ENCODE measurements at places on chromosomes 3 and 15.

- DNase-seq: no peak
Observed at GRCh38 chr3:61182662-61183061, 68.6 kb downstream of the FHIT start.

- DNase-seq: no peak
Observed at GRCh38 chr15:89023311-89023961, 64.8 kb upstream of the ABHD2 start.

GRCh38 chr15:49190586-49190985 is 20.5 kb downstream of the GALK2 start:
- no peak for DNase-seq

DNA sequence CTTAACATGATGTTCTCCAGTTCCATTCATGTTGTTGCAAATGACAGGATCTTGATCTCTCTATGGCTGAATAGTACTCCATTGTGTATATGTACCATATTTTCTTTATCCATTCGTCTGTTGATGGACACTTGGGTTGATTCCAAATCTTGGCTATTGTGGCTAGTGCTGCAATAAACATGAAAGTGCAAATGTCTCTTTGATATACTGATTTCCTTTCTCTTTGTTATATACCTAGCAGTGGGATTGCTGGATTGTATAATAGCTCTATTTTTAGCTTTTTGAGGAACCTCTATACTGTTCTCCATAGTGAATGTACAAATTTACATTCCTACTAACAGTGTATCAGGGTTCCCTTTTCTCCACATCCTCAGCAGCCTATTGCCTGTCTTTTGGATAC is 5.9 kb upstream of the RBP2 start:
- no peak for DNase-seq

GRCh38 chr3:132787616-132788300 is 65.5 kb upstream of the NPHP3 start:
- DNase-seq: no peak

GRCh38 chr3:16249886-16250285 is 14.9 kb downstream of the DPH3 start:
- no peak for DNase-seq

DNA sequence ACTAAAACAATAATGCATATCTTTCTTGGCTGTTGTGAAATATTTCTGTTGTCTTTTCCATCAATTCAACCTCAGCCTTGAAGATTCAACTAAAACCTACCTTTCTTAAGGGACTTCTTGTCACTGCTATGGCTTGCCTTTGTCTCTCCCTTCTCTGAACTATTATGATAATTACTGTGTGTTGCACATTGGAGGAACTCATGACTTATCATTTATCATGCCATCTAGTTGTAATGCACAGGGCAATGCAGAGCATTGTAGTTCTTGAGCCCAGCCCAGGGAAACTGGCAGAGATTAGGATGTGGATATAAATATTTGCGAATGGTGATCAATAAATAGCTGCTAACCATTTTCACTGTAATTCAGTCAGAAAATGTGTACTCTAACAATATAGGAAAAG is 427.1 kb upstream of the FRG2C start:
- no peak for DNase-seq

- DNase-seq: peak; percentile 59
Observed at GRCh38 chr3:195540027-195540426, 3.1 kb downstream of the PPP1R2 start.

DNA sequence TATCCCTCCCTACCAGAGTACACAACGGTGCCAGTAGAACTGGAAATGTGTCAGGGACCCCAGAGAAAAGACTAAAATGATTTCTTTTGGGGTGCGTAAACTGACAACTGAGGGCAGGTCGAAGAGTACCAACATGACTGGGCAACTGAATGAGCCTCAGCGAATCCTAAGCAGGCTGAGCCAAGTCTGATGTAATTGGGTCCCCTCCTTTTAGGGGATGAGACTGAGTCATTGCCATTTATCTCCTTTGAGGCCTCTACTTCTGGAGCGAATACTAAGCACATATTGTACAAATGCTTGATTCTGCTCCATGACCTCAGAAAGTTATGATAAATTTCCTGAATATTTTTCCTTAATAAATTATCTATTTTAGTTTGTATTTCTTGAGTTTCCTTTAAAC is 17.3 kb upstream of the GPR156 start:
- DNase-seq: no peak

DNA sequence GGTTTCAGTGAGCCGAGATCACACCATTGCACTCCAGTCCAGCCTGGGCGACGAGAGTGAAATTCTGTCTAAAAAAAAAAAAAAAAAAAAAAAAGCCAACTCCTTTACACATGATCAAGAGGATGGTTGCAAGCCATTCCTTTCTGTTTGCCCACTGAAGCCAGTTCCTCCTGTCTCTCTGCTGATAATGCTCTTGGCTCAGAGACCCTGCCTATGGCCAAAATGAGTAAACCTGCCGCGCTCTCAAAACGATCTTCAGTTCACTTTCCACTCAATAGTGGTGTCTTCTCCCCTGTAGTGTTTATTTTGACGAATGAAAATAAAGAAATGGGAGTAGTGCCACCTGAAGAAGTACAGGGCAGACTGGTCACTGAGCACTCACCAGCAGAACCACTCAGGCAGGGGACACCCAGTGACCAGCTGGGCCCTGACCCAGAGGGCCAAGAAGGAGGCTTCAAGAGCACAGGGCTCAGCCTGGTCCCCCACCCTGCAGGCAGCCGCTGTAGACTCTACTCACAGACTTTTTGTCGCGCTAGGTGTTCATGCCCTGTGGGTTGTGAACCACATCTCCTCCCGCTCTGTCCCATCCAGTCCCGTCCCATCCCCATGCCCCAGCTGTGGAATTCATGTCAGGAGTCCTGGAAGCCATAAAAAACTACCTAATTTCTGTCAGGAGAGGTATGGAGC is 23.6 kb downstream of the GRAMD2A start:
- no peak for DNase-seq

DNA sequence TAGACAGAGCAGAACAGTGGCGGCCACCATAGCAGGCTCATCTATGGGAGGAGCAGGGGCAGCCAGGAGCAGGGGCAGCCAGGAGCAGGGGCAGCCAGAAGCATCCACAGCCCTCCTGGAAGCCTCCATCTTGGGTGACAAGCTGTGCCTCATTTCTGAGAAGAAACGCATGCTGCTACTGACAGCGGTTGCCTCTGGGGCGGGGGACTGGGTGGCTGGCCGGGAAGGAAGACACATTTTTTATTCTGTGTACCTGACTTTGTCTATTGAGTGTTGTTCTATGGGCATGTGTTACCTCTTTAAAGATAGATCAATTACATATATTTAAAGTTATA is 71.5 kb upstream of the KLF13 start:
- DNase-seq: no peak

DNA sequence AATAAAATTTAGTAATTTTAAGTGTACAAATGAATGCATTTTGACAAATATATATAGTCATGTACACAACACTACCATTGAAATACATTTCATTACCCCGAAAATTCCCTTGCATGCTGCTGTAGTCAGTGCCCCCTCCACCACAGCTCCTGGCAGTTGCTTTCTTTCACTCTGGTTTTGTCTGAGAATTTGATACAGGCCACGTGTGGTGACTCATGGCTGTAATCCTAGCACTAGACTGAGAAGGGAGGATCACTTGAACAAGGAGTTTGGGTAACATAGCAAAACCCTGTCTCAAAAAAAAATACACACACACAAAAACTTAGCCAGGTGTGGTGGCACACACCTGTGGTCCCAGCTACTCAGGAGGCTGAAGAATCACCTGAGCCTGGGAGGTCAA is 65.4 kb downstream of the TFRC start:
- no peak for DNase-seq

- no peak for DNase-seq
Observed at GRCh38 chr3:104961851-104962250, 404.9 kb upstream of the ALCAM start.

DNA sequence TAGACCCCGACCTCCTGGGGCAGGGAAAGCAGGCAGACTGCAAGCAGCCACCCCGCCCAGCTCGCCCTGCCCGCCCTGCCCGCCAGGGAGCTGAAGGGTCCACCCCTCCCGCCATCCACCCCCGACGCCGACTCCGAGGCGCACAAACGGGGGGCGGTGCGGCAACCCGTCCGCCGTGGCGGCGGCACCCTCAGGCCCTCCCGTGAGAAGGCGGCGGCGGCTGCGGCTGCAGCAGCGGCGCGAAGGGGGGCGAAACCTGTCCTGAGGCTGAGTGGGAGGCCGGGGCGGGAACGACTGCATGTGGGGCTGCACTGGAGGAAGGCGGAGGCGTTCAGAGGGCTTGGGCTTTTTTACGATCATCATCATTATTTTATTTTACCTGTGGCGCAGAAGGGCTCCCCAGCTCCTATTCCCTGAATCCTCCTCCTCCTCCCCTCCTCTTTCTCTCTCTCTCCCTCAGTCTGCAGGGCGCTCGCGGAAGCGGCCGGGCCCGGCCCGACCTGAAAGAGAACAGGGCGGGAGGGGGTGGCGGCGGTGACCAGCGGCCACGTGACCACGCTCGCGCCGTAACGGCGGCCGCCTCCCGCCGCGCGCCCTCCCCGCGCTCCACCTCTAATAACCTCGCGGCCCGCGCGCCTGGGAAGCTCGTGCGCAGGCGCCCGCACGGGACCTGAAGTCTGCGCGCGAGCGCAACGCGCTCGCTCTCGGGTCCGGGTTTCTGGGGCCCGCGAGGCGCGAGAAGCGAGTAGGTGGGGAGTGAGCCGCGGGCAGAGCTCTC is at the start of gene TBC1D5:
Gene TBC1D5, minus strand, starts transcription at position 530 of the 778 bp plus-strand sequence. CDS start 234,061 bp downstream, outside the sequence.
- peak; percentile 92 for DNase-seq

GRCh38 chr3:164851905-164852304 is 226.4 kb downstream of the SI start:
- no peak for DNase-seq

- DNase-seq: no peak
Observed at GRCh38 chr3:54784021-54784420, 143.8 kb downstream of the LRTM1 start.

DNA sequence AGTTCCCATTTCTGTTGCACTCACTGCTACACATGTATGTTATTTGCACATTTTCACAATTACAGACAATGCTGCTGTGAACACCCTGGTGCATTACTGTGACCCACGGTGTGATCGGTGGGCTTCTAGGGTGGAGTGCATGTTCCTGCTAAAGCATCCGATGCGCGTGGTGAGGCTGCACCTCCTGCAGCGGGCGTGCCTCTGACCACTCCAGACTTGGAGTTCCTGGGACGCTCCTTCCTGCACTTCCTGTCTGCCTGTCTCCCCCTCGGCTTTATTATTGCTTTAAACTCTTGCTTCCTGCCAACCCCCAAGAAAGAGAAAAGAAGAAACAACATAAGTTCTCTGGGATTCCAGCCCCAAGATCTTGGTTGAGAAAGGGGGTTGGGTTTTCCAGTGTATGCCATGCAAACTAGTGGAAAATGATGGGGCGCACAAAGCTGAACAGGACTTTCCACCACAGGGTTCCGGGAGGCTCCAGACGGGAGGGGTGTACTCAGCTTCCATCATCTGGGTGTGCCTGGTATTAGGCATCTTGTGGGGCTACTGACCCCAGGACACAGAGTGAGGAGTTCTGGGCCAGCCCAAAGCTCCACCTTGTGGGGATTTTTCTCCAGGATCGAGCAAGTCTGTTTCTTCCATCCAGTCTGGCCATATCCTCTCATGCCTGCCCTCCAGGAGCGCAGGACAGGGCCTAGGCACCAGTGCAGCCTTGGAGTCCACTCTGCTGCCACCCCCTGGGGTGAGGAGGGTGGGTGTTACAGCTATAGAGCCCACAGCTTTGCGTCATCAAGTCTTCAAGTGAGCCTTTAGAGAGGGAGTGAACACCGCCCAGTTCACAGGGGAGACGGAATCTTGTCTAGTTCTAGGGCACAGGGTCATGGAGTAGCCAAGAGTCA is 11.2 kb downstream of the RPL32 start:
- no peak for DNase-seq

DNA sequence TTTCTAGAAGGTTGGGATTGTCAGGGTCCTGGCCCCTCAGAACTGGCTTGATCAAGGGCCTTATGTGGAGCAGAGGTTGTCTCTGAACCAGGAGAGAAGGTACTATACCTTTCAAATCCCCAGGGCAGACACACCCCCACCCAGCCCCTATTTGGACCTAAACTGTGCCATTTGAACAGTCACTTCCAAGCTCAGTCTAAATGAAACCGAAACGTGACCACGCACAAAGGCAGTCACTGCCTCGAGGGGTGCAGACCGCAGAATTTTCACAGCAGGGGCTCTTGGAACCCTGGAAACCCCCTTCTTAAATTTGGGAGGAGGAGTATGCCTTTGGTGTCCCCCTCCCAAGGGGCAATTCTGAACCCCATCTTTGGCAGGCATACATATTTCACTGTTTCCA is 53.7 kb downstream of the GRIP2 start:
- no peak for DNase-seq

Measured in stimulated activated CD8-positive, alpha-beta memory T cell treated with anti-CD3 and anti-CD28 coated beads, Interleukin-4, amount 100 ng/mL, for 48 hours (primary cell).